ENCODE measurements at places on chromosomes 7 and 10.

DNA sequence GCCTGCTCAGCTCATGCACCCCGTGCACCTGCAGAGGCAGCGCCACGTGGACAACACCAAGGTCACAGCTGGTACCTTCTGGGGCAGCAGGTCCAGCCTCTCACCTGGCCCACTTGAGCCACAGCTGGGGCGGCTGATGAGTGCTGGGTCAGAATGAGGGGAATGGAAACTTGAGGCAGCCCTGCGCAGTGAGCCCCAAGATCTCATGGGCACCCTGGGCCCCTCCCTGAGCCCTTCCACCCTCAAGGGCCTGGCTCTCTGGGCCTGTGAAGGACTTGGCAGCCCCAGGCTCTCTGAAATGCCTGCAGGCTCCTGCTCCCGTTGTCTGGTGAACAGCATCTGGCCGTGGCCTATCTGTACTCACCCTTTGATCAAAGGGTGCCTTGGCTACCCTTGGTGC, 112.7 kb downstream of the TCERG1L start:
- DNase-seq: no peak

DNA sequence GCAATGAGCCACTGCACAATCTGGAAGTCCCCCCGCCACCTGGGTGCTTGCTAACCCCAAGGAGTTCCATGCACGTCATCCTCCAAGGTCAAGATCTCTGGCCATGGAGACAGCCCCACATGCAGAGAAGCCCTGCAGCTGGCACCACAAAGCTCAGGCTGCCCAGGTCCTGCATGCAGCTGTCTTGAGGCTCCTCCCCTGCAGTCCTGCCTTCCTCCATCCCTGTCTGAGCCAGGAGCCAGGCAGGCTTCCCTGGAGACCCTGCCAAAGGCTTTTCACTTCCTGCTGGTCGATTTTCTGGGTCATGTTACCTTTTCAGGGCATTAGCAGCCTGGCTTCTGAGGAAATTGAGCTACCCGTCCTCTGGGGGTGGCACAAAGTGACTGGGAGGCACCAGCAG, 12.5 kb upstream of the TMEM72 start:
- peak; percentile 47 for DNase-seq

DNA sequence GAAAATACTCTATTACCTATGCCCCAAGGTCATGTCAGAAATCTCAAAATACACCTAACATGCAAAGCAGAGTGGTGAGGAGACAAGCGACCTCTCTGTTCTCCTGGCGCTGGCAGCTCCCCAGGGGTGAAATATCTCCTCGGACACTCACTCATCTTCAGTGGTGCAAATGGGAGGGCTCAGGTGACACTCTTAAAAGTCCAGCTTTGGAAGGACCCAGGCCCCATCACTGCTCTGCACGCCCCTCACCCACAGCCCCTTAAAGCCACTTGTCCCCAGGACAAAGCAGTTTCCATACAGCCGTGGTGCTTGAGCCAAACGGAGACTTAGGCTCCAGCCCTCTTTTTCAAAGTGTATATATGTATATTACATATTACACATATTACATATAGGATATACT, 12.4 kb downstream of the PRKAG2 start:
- no peak for DNase-seq

- no peak for DNase-seq
These were observed 86.7 kb downstream of the ZMIZ1 start for GRCh38 chr10:79155301-79156081.

DNA sequence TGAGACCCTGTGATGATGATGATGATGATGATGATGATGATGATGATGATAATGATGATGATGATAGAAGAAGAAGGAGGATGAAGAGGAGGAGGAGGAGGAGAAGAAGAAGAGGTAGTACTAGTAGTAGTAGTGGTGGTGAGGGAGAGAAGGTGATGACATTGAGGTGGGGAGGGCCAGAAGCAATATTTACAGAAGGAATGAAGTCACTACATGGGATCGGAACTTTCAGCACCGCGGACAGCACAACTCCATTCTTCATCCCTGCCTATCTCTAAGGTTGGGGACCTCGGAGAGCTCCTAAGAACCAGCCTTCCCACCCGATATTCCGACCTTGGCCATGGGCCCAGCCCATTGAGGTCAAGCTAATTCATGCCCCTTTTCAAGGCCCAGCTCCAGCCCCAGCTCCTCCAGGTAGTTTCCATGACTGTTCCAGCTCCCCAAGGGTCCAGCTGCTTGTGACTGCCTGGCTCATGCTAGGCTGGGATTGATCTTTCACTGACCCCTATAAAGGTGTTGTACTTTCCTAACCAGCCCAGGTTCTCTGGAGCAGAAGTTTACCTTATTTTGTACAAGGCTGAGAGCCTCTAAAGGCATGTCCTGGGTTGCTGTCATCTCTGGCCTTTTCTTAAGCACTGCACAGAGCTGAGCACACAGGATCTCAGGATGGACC, 10.3 kb downstream of the CRHR2 start:
- DNase-seq: peak; percentile 42

GRCh38 chr7:52715701-52716100, 319.7 kb upstream of the POM121L12 start:
- DNase-seq: no peak

DNA sequence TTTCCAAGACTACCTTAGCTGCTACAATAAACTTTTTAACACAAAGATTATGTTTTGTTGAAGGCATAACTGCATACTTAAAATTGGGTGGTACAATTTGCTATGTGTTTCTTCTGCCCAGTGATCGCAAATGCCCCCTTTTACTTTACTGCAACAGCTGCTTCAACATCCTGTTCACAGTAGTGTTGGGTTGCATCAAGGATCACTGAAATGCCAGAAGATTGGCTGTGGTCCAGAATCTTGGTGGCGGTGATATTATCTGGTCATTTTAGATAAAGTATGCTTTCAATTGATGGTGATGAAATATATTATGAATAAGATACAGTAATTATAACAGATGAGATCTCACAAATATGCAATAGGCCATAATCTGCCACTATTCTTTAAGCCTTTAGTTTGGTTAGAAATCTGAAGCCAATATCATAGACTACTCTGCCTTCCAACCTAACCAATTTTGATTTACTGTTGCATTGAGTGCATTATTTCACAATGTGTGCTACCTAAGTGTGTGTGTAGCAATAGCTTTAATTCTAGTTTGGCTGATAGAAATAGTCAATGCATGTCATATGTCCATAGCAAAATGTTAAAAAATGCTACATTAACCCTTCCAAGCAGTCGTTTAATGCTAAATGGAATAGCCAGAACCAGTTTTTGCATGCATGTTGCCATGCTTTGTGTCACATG, 29.8 kb upstream of the ING3 start:
- DNase-seq: no peak

DNA sequence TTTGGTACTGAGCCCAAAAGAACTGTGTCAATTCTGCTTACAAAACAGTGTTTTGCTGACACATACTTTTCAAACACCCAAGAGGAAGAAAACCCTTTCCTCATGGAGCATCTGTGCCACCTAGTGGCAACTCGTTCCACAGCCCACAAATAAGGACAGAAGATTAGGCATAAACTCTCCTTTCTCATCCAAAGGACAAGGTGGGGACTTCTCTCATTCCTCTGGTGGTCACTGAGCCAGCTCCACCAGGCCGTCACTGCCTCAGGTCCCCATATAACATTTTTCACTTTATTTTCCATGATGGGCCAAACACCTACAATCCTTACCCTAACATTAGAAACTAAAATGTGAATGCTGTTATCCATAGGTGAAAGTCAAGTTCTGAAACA, 76.9 kb downstream of the RNF216 start:
- peak; percentile 83 for DNase-seq

- no peak for DNase-seq
These were observed 55.1 kb upstream of the PTPN12 start for GRCh38 chr7:77482015-77482414.

- DNase-seq: no peak
These were observed 62.6 kb downstream of the RBM20 start for GRCh38 chr10:110706690-110707098.

- DNase-seq: no peak
These were observed 8.2 kb upstream of the NDST2 start for GRCh38 chr10:73819513-73820093.

DNA sequence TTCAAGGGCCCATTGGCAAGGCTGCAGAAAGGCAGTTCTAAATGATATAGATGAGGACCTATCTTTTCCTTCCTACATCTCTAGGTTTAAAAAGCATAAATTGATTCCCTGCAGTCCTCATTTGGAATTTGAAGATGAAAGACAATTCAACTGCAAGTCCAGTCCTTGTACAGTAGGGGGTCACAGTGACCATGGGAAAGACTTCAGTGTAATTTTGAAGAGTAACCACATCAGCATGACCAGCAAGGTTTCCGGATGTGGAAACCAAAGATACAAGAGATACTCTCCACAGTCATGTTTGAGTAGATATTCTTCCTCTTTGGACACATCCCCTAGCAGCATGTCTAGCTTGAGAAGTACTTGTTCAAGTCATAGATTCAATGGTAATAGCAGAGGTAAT, 539.3 kb upstream of the TEX47 start:
- DNase-seq: no peak

GRCh38 chr7:124764847-124765400, 668 bp downstream of the GPR37 start:
- no peak for DNase-seq

DNA sequence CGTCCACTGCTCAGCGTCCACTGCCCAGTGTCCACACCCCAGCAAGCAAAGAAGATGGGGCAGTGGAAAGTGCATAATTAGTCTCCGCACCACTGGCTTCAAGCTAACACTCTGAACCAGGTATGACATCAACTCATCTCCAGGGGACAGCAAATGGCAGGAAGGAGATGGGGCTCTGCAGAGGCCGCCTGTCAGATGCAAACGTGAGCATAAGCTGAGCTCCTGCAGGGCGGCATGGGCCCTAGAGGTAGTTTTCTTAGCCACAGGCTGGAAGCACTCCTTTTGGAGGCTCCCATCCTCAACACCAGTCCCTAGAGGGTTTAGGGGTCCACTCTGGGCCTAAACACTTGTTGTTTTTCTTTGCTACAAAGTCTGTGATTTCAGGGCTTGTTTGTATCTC, 335.8 kb upstream of the MKI67 start:
- peak; percentile 41 for DNase-seq

DNA sequence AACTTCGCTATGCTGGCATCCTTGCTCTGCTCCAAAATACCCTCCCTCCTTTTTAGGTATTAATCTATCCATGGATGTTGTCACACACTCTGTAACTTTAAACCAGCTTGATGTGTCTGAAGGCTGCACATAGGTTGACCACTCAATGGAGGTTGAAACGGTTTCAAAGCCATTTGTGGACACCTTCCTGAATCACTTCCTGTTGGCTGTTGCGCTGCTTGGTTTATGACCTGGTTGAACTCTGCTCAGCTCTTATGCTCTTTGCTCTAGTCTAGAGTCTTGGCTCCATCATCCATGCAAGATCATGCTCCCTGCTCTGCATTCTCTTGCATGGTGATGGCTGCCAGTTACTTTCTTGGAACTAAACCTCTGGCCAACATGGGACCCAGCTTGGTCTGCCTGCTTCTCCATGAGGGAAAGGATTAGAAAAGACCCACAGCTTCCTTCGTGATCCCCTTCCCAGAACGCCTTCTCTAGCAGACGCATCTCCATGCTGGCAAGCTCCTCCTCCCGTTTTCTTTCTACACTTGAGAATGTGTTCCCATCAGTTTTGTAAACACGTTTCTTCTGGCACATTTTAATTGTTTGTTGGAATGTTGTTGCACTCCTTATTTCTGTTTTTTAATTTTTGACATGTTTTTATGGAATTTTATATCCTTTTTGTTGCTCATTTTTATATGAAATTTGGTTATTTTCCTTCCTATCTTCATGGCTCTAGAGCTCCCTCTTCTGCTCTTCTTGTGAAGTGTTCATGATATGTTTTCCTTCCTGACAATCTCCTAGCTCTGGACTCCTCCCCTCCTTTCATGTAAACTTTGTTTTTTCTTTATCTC, 149.8 kb downstream of the XPNPEP1 start:
- peak; percentile 33 for DNase-seq

DNA sequence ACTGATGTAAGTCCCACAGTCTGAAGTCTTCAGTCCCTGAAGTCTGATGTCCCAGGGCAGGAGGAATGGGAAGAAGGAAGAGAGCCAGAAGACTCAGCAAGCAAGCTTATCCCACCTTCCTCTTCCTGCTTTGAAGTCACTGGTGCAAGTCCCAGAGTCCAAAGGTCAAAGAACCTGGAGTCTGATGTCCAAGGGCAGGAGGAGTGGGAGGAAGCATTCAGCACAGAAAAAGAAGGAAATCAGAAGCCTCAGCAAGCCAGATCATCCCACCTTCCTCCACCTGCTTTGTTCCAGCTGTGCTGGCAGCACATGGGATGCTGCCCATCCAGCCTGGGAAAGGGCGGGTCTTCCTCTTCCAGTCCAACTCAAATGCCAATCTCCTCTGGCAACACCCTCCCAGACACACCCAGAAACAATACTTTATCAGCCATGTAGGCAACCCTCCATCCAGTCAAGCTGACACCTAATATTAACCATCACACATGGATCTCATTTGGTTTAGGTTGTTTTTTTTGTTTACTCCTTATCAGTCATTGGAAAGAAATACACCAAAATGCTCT, 50.9 kb downstream of the ADAM12 start:
- no peak for DNase-seq

GRCh38 chr7:159099711-159100231, 44.9 kb downstream of the VIPR2 start:
- no peak for DNase-seq

- no peak for DNase-seq
These were observed 350.3 kb downstream of the TNS3 start for GRCh38 chr7:47231627-47232026.

DNA sequence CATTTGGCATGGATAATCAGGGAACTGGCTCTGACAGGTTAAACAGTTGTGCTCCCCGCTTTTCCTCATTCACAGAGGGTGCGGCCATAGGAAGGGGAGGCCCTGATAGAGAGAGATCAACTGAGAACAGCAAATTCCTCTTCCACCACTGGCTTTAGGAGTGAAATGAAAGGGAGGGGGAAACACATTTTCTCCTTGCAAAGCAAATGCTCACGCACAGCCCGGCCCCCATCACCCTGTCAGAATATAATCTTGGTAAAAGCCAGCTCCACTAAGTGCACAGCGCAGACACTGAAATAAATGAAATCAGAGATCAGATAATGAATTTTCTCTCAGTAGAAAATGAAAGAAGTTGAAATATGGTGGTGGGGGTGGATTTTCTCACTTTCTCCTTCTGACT, 187.2 kb downstream of the GLI3 start:
- no peak for DNase-seq

GRCh38 chr10:113057948-113058522, 108.0 kb downstream of the TCF7L2 start:
- DNase-seq: no peak

GRCh38 chr7:33534833-33535232, 370.5 kb upstream of the BMPER start:
- DNase-seq: no peak

- DNase-seq: no peak
These were observed 39.7 kb downstream of the DNAJB12 start for GRCh38 chr10:72315054-72315453.

DNA sequence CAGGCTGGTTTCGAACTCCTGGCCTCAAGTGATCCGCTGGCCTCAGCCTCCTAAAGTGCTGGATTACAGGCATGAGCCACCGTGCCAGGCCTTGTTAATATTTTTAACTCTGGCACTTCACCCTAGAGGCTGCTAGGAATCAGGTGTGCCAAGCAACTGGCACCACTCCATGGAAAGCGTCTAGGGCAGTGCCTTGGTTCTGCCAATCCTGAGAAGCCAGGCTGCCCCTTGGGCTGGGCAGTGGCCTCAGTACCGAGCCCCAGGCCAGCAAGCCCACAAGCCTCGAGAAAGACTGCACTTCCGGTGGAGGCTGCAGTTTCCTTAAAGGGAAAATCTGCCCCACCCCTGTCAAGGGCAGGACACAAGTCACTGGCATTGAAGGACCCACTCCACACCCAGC, 11.3 kb downstream of the ALKBH4 start:
- DNase-seq: no peak

Measured in retina (tissue), 1 donor.